ENCODE measurements at places on chromosomes 6 and 20.

- no peak for DNase-seq
Observed at GRCh38 chr20:43263226-43263625, 73.5 kb upstream of the PTPRT start.

DNA sequence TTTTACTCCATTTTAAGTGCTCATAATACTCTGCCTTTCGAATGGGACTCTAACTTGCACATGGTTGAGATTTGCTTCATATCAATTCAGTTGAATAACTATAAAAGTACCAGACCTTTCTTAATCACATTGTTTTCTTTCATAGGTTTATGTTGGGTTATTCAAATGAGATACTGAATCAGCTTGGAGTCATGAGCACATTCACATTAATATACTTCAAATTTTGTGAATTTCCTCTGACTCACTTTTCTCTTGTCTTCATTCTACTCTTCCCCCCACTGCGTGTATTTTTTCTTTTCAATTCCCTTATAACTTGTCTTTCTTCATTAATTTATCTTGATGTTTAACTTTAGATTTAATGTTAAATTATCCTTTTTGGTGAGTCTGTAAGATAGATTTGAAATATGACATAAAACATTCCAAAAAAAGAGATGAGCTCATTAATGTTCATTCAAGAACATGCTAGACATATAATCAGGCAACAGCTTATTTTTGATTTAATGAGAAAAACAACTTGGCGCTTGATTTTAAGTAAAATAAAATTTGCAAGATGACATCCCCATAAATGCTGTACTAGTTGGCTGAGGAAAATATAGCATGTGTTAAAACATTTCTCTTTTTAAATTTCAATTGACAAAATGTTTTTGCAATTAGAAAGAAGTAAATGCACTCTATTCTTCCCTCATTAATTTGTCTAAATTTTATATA lies 736.0 kb downstream of the CD109 start:
- DNase-seq, result no peak

- DNase-seq, result no peak
Observed at GRCh38 chr6:140784573-140784972, 1348.2 kb upstream of the GJE1 start.

DNA sequence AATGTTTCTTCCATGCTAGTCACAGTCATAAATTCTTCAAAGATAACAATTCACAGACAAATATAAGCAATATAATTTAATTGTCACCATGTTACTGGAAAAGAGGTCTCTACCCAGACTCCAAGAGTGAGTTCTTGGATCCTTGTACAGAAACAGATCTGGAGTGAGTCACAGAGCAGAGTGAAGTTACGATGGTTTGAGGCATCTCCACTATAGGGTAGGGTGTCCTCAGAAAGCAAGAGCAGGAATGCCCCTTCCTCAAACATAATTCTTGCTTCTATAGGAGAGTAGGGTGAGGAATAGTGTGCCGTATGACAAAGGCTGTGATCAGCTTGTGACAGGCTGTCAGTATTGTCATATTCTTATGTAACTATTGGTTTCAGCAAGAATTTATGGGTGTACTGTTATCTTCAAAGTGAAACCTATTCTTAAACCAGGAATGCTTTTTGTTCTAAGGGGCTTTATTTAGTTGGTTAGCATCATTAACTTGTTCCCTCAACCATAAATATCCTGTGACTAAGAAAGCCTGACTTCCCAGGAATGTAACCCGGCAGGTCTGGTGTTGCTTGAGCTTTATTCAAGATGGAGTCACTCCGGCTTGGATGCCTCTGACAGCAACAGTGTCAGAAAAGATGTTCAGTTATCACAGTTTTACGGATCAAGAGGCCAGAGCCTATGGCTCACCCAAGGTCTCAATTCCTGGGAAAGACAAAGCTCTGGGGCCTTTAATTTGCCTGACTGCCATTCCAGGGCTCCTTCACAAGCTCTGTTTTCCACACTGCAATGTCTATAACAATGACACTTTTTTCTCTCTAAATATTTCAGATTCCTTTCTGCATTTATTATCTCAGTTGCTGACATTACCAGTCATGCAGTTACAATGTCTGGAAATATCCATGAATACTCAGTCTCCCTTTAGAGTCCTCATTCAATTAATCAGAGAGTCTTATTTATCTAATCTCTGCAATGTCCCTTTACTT lies 298.6 kb downstream of the C6orf118 start:
- DNase-seq, result peak; percentile 13
